NCI-H524 (cell line): ENCODE measurements at places on chromosomes 1 and 21.

GRCh38 chr1:207695891-207696290, 51.0 kb downstream of the CR1L start:
- DNase-seq, result no peak

- DNase-seq, result no peak
These were observed at the start of gene NCF2 for GRCh38 chr1:183590244-183591191. Gene NCF2 (minus strand): TSS chr1:183590459. CDS start chr1:183590329, 130 bp downstream.

DNA sequence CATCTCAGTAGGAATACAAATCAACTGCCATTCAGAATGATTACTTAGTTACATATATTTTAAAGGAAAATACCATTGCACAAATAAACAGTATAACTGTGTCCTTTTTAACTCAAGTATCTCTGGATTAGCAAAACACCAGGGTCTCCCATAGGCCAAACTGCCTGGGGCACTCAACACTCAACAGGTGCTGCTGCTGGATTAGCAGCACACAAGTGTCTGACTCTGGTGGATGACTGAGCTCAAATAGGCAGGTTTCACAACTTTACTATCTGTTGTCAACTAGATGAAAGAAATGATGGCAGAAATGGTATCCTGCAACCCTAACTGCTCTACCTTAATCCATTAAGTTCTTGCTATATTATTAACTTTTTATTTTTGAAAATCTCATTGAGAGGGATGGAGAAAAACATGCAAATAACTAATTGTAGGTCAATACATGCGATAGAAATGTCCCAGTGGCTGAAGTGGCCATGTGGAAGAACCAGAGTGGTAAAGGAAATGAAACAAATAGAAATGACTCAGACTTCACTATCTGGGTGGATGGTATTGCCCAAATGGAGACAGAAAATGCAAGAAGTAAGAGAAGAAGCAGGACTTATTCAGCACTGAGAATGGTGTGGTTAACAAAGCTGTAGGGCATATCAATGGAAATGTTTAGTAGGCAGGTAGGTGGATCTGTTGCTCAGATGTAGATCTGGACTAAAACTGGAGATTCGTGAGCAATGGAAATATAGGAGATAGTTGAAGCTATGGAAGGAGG, 90.8 kb upstream of the CCDC190 start:
- no peak for DNase-seq

GRCh38 chr1:154953611-154954038, 2.3 kb downstream of the PBXIP1 start:
- DNase-seq, result no peak

DNA sequence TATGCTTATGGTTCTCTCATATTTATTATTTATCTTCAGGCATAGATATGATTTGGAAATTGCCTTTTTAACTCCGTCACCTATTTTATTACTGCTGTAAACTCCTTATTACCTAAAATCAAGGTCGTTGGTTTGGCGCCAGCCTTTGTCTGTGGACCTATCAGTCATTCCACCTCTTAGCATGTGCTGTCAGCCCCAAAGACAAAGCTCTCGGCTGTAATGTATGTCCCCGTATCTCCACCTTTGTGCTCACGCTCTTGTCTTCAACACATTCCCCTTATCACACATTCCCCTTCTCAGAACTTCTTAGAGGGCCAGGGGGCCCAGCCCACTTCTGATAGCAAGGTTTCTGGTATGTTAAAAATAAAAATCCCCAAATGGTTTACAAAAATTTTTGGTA, 342.2 kb downstream of the RYR2 start:
- no peak for DNase-seq

DNA sequence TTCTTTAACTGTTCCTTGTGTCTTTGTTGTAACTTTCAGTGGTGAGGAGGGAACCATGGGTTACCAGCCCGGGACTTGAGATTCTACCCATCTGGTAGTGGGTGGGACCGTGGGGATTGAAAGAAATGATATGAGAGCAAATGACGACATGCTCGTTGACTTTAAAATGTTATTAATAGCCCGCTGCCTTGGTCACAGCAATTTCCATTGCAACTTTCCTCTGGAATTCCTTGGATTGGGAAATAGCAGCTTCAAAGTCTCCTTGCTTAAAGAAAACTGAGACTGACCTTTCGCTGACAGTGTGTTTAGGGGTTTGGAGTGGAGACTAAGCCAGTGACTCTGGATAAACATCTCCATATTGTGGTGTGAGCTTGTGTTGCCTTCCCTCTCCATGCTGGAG, 44.2 kb upstream of the MARK1 start:
- DNase-seq, result no peak

GRCh38 chr1:220485131-220485530, 42.8 kb upstream of the MARK1 start:
- no peak for DNase-seq

- DNase-seq, result peak; percentile 87
These were observed 630.6 kb downstream of the LMO4 start for GRCh38 chr1:87959236-87959635.

DNA sequence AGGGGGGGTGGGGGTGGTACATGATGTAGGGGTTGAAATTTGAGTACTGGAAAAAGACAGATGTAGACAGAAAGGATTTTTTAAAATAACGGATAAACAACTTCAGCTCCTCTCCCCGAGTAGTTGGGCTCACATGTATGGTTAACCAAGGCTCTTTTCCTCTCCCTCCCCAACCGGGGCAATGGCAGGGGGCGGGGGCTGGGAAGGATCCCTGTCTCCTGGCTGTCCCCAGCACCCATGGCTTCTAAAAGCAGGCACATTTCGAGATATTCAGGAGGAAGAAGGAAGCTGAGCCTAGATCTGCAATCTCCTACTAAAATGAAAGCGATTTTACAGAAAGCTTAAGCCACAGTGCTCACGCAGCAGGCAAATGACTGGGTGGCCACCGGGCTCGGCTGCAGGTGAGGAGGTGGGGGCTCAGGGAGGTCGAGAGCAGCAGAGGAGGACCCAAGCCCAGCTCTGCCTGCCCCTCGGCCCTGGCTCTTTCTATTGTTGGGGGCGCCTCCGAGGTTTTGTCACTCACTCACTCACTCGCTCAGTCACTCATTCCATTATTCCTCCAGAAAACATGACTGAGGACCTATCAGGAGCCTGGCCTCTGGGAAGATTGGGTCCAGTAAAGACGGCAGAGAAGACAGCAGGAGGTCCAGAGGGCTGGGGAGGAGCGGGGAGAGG, 573.3 kb downstream of the PTPRU start:
- no peak for DNase-seq

DNA sequence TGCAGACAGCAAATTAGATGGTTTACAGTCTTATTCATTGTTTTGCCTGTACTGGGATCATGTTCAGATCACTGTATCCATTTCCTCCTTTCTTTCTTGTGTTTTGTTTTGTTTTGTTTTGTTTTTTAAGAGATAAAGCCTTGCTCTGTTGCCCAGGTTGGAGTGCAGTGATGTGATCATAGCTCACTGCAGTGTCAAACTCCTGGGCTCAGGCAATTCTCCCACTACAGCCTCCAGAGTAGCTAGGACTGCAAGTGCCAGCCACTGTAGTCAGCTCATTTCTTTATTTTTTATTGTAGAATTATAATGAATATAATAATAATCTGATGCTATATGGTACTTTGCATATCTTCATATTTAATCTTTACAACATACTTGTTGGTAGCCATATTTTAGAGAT, 403.7 kb upstream of the B3GALT2 start:
- DNase-seq, result no peak

DNA sequence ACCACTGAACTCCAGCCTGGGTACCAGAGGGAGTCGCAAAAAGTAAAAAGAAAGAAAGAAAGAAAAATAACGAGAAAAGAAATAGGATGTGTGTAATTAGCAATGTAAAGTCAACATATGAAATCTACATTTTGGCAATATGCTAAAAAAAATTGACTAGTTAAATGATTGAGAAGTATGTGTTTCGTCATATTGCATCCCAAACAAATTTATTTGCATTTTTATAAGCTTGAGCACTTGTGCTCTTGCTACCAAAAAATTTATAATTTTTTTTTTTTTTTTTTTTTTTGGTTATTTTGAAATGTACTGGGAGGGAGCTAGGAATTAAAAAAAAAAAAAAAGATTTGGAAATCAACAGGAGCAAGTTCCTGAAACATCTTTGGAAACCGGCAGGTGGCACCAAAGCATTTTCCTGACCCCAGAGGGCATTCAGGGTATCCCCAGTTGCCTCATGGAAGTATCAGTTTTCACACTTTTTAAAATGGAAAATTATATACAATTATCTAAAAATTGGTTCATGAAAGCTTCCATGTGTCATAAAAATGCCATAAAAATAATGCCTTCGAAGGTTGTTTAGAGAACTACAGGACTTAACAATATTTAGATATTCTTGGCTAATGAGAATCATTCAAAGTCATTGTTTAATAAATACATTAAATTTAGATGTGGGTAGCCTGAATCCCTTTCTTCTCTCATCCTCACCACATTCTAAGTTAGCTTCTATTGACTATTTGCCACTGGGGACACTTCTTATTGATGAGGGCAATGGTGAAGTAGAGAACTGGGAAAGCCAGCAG, 4.8 kb upstream of the HEATR1 start:
- peak; percentile 32 for DNase-seq

DNA sequence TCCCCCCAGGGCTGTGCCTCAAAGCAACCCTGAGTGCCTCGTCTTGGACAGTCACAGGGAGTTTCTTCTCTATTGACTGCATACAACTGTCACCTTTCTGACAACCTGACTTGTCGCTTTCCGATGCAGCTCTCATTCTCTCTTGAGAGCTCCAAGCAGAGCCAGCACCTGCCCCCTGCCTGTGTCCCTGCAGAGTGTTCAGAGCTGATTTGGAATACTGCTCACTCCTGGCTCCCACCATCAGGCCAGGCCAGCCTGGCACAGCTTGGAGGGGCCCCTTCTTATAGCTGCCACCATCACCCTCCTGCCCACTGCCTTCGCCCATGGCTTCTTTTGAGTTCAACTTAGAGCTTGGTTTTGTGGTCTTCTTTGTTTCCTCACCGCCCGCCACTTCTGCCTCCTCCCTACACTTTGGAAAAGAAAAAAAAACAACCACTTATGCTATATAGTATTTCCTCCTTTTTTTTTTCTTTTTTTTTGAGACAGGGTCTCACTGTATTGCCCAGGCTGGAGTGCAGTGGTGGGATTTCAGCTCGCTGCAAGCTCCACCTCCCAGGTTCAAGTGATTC, 12.3 kb downstream of the NCF2 start:
- DNase-seq, result no peak
